NCI-H524 (cell line): ENCODE measurements at places on chromosomes 5 and 9.

GRCh38 chr9:114071197-114071795, 6.8 kb downstream of the AMBP start:
- no peak for DNase-seq

- no peak for DNase-seq
Measured at GRCh38 chr5:92041206-92041605, 658.1 kb upstream of the ARRDC3 start.

DNA sequence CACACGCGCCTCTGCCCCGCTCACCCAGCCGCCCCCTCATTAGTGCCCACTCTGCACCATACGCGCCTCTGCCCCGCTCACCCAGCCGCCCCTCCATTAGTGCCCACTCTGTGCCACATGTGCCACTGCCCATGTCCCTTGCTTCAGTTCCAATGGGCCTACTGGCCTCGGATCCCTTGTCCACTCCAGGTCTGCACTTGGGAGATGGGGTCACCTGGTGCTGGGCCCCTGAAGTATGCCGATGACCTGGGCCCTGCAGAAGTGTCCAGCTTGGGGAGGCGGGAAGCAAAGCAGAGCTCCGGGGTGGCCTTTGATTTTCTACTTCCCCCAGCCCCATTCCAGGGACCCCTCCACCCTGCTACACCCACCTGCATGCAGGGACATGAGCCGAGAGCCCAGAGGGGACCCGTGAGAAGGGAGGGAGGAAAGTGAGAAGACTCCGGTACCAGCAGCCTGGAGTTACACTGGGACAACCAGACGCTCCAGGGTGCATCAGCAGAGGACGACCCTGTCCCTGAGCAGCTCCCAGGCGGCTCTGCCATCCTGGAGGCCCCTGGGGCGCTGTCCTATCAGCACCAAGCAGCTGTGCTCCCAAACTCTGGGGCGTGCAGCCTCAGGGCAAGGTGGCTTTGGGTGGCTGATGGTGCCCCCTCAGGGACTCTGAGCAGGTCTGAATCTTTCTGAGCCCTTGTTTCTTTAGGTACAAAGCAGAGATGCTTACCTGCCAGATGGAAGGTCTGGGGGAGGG, 140.8 kb downstream of the RXRA start:
- no peak for DNase-seq

GRCh38 chr9:31119890-31120454, 1264.5 kb upstream of the ACO1 start:
- peak; percentile 4 for DNase-seq

DNA sequence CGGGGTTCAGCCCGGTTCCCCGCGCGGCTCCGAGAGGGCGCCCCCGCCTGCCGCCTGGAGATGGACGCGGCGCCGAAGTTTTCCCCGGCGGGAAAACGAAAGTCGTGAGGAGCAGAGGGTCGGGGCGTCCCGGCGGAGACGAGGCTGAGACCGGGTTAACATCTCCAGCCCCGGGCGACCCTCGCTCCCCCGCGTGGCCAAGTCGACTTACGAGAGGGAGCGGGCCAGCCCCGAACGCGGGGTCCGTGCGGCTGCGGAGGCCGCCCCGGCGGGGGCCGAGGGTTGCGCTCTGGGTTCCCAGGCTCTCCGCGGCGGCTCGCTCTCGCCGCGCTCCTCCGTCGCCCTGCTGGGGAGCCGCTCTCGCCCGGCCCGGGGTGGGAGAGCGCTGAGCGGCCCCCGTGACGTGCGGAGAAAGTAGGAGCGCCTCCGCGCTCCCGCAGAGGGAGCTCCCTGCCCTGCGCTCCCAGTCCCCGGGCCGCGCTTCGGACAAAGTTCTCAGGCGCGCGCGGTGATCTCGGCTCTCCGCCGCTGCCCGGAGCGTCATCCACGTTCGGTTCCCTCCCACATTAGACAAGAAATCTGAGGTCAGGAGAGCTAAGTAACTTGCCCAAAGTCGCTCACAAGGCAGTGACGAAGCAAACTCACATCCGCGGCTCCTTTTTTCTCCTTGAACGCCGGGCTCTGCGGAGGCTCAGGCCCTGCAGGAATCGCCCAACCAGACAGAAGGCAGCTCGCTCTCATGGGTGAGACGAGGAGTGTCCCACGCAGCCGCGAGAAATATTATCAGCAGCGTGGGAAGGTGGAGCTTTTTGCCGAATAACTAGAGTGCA, 1.2 kb upstream of the GCNT4 start:
- peak; percentile 55 for DNase-seq

DNA sequence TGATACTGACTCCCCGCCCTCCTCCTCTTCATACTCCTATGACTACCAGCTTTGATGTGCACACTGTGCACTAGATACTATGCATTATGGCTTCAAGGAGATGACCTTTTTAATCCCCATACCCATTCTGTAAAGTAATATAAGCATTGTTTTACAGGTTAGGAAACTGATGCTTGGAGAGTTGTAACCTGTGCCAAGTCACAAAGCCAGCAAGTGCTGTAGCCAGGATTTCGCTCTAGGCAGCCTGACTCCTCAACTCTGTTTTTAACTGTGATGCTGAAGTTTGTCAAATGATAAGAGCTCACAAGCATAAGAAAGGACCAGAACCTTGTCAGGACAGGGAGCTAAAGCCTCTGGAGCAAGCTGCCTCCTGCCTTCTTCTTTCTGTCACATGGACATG, 461.3 kb downstream of the TMEM232 start:
- no peak for DNase-seq

DNA sequence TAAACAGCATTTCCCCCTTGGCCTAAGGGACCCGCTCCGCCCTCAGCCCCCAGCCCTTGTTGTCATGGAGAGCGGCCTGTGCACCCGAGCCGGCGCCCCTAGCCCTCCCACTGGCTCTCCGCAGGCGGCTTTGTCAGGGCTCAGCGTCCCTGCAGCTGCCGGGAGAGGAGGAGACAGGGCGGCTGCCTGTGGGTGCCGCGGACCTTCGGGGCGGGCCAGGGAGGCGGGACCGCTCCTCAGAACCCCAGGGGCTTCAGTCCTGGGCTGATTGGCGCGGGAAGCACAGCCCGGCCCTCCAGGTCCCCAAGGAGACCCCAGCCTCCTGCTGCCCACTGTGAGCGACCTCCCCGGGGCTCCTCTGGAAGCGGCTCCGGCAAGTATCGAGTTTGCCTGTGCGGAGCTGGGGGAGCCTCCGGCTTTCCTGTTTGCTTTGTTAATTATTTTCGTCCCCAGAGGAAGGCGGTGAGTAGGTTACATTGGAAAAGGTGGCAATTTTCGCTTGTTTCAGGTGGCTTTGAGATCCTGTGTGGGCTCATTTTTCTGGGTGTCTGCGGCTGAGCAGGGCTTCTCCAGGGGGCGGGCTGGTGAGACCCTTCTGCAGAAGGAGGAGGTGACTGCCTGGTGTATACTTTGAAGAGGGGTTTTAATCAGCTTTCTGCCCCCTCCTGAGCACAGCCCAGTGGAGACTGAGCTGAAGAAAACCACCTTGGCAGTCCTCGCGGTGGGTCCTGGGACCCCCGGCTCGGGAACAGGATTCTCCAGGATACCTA, at the start of gene FGD3:
FGD3 (plus strand) TSS at position 256 of the 770 bp plus-strand sequence. CDS start 28,734 bp downstream, outside the sequence.
- peak; percentile 71 for DNase-seq

DNA sequence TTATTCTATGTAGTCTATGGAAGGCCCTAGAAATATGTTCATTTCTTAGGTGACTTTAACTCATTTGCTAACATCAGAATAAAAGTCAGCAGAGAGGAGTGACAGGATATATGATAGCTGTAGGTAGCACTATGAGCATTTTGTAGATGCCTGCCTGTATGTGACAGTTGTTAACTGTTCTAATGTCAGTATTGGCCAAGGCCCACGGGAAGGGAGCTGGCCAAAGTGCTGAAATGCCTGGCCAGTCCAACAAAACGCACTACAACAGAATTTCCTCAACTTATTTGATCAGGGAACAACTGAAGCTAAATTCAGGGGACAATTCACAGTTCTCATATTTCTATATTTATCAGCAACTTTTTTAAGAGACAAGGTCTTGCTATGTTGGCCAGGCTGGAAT, 20.8 kb downstream of the SV2C start:
- no peak for DNase-seq
